ENCODE measurements at places on chromosomes 12 and 14. TPM values are rescaled to one million over a fixed set of nuclear protein-coding genes. Genes with fewer than 3 reads are reported as not detected.

The OTOGL gene
- polyA plus RNA-seq, result 8.1 TPM

The NGB gene
- not detected for polyA plus RNA-seq

The FLVCR2 gene
- polyA plus RNA-seq, result 1.3 TPM

The MMP14 gene
- 33.3 TPM for polyA plus RNA-seq

The TAS2R43 gene
- polyA plus RNA-seq, result not detected

The KCNC2 gene
- polyA plus RNA-seq, result not detected

The C14orf132 gene
- 2.9 TPM for polyA plus RNA-seq

The SCARB1 gene
- 17.0 TPM for polyA plus RNA-seq

The SLC10A1 gene
- polyA plus RNA-seq, result not detected

The PIP4P1 gene
- 21.0 TPM for polyA plus RNA-seq

The CRIP1 gene
- polyA plus RNA-seq, result 243 TPM

The OTUB2 gene
- polyA plus RNA-seq, result 0.18 TPM

The GZMB gene
- 0.95 TPM for polyA plus RNA-seq

The SLC15A5 gene
- not detected for polyA plus RNA-seq

The VPS33A gene
- polyA plus RNA-seq, result 7.3 TPM

The WDHD1 gene
- polyA plus RNA-seq, result 0.68 TPM

The ST8SIA1 gene
- 3.8 TPM for polyA plus RNA-seq

The KRT78 gene
- 0.02 TPM for polyA plus RNA-seq

The TMTC1 gene
- 17.9 TPM for polyA plus RNA-seq

The DPPA3 gene
- not detected for polyA plus RNA-seq

The TMEM233 gene
- polyA plus RNA-seq, result 0.52 TPM

The PRB2 gene
- polyA plus RNA-seq, result not detected

The NYNRIN gene
- polyA plus RNA-seq, result 5.1 TPM

The DDX23 gene
- 21.3 TPM for polyA plus RNA-seq

The CHGA gene
- 0.16 TPM for polyA plus RNA-seq

The RERG gene
- 9.1 TPM for polyA plus RNA-seq

The RPS6KL1 gene
- polyA plus RNA-seq, result 10.5 TPM

The GPR137C gene
- polyA plus RNA-seq, result 0.68 TPM

The GALNT6 gene
- 0.25 TPM for polyA plus RNA-seq

The GDF11 gene
- 11.5 TPM for polyA plus RNA-seq

The TAS2R42 gene
- not detected for polyA plus RNA-seq

The BDKRB1 gene
- polyA plus RNA-seq, result 0.18 TPM

The KRT71 gene
- not detected for polyA plus RNA-seq

The GLT1D1 gene
- 0.07 TPM for polyA plus RNA-seq

The CIROP gene
- polyA plus RNA-seq, result not detected

The SP1 gene
- 8.3 TPM for polyA plus RNA-seq

The PGF gene
- 4.3 TPM for polyA plus RNA-seq

The CYP27B1 gene
- polyA plus RNA-seq, result 0.18 TPM

Measured in right cardiac atrium (tissue), 5 donors.